ENCODE measurements at places on chromosomes 7 and 10. TPM values are rescaled to one million over a fixed set of nuclear protein-coding genes. Genes with fewer than 3 reads are reported as not detected.

DNA sequence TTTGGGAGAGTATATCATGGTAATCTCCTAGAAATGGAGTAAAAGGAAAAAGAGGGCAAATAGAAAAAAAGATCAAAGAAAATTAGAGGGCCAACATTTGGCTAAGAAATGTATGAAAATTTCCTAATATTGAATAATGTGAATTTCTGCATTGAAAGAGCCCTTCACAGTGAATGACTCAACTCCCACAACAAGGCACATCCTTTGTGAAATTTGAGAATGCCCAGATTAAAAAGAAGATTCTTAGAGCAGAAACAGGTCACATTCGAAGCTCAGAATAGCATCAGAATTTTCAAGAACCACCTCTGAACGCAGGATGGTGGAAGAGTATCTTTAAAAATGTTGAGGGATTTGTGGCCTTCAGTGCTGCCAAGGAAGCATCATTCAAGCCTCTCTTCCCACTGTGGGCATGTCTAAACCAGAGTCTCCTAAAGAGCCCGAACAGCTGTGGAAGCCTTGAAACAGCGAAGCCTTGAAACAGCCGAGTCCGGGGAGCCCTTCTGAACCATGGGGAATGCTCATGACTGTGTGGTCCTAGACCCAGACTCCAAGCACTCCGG lies 43.6 kb downstream of the GUSB start:
- H3K4me3 ChIP-seq, result no peak overlapping the region
- H3K27ac ChIP-seq, result no peak overlapping the region
- DNase-seq, result no peak
- peaks cover 25% of the 10 kb centered on the region for H3K36me3 ChIP-seq

- H3K4me1 ChIP-seq, result peaks cover 14% of the 10 kb centered on the region
- H3K27me3 ChIP-seq, result peaks cover 3% of the 10 kb centered on the region
- no peaks in the 10 kb centered on the region for H3K36me3 ChIP-seq
- no peak overlapping the region for H3K4me3 ChIP-seq
- H3K27ac ChIP-seq, result no peak overlapping the region
Measured at GRCh38 chr7:158840604-158841003, 11.3 kb upstream of the ESYT2 start.

DNA sequence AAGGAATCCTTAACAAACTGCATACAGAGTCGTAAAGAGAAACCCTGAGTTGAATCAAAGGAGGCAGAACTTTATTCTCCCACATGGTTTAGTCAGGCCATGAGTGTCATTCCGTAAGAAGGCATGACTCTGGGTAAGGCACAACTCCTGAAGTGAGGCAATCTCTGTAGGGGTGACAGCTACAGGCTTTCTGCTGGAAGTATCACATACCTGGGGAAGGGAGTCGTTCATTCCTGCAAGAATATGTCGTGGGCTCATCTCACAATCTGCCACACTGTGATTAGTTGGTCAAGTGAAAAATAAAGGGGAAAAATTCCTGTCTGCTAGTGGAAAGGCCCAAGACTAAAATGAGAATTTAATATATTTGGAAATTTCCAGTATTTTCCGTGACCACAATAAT lies 392.6 kb downstream of the POM121L12 start:
- no peaks in the 10 kb centered on the region for H3K4me1 ChIP-seq
- H3K27me3 ChIP-seq, result no peaks in the 10 kb centered on the region
- no peaks in the 10 kb centered on the region for H3K36me3 ChIP-seq
- no peak overlapping the region for H3K27ac ChIP-seq
- no peak overlapping the region for H3K4me3 ChIP-seq

DNA sequence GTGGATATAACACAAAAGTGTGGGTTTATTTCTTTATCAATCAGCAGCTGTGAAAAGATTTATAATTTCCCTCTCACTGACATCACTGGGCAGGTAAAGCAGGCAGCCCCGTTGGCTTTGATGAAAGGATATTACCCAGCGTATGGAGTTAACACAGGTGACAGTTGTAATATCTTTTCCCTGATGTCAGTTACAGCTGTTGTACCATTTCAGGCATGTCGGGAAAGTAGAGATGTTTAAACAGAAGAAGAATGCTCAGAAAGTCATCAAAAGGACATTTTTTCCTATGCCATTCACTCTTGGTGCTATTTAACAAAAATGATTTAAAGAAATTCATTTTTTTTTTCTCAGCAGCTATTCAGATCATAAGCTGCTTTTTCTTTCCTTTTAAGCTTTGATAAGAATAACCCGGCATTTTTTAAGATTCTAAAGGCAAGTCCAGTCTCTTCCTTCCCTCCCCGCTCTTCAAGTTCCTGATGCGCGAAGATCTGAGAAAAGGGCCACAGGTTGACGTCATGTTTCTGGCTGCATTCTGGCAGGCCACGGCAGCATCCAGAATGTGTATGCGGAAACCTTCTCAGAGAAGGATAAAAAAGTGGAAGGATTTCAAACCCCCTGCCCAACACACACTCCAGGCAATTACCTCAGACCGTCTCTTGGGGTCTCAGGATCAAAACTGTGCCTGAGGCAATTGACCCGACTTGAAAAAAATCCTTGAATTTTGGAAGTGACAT lies 32.5 kb upstream of the ADAM12 start:
- no peaks in the 10 kb centered on the region for H3K27me3 ChIP-seq
- H3K36me3 ChIP-seq, result no peaks in the 10 kb centered on the region
- H3K4me1 ChIP-seq, result peaks cover 1% of the 10 kb centered on the region

DNA sequence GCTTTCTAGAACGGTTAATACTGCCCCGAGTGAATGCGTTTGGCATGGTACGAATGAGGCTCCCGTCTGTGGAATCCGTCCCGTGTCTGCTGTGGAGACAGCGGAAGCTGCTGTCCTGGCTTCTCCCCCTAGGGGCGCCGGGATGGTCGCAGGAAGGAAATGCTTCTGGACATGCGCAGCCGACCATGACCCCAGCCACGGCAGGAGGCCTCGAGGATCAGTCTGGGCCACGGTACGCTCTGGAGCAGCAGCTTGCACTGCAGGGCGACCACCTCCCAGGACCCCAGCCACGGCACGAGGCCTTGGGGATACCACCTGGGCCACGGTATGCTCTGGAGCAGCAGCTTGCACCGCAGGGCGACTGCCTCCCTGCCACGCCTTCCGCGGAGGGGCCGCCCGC lies 107.9 kb downstream of the CYTH3 start:
- H3K36me3 ChIP-seq, result peaks cover 8% of the 10 kb centered on the region
- no peak for DNase-seq
- peaks cover 23% of the 10 kb centered on the region for H3K4me1 ChIP-seq
- H3K27me3 ChIP-seq, result no peaks in the 10 kb centered on the region
- H3K4me3 ChIP-seq, result no peak overlapping the region

DNA sequence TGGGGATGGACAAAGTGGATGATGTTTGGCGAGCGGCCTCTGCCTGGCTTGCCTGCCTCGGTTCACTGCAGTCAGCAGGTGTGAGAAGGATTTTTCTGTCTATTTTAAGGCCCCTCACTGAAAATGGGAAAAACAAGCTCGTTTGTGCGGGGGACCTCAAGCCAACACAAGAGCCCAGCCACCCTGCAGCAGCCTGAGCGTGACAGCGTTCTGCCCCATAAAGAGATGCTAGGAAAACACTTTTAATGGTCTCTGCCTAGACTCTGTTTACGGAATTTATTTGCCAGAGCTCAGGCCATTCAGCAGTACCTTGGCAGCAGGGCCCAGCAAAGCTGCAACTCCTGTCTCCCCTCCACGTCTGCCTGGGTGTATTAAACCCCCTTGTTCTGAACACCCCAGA lies 131.7 kb downstream of the GRK5 start:
- H3K36me3 ChIP-seq, result peaks cover 8% of the 10 kb centered on the region
- H3K27ac ChIP-seq, result no peak overlapping the region
- peaks cover 29% of the 10 kb centered on the region for H3K4me1 ChIP-seq
- no peak overlapping the region for H3K4me3 ChIP-seq
- DNase-seq, result no peak

DNA sequence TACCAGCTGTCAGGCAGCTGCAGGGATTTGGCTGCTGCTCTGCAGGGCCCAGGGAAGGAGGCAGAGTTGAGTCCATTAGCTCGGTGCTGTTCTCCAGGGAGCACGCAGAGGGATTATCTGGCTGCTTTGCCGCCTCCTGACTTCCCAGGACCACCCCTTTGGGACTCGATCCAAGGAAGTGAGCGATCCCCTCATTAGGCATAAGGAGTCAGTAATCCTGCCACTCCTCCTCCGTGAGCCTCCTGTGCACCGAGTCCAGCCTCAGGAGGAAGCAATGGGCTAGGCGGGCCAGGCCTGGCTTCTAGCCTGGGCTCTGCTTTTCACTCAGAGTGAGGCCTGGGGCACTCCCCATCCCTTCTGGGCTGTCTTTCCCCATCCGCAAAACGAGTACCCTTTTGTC lies 417.9 kb downstream of the RPS24 start:
- H3K27me3 ChIP-seq, result no peaks in the 10 kb centered on the region
- no peak overlapping the region for H3K4me3 ChIP-seq
- H3K27ac ChIP-seq, result no peak overlapping the region
- no peaks in the 10 kb centered on the region for H3K4me1 ChIP-seq
- H3K36me3 ChIP-seq, result no peaks in the 10 kb centered on the region
- no peak for DNase-seq

DNA sequence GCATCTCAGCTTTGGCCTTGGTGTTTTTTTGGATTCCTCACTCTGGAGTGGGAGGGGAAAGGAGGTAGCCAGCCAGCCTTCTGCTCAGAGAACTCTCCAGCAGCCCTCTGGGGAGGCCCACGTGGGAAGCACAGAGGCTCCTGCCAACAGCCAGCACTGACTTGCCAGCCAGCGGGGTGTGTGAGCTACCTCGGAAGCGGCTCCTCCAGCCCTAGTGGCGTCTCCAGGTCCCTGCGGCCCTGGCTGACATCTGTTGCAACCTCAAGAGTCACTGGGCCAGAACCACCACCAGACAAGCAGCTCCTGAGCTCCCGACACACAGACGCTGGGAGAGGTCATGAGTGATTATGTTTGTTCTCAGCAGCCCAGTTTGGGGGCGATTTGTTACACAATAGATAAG lies 180.2 kb upstream of the FZD8 start:
- DNase-seq, result no peak
- H3K4me1 ChIP-seq, result no peaks in the 10 kb centered on the region
- H3K27me3 ChIP-seq, result no peaks in the 10 kb centered on the region
- H3K4me3 ChIP-seq, result no peak overlapping the region
- no peaks in the 10 kb centered on the region for H3K36me3 ChIP-seq

DNA sequence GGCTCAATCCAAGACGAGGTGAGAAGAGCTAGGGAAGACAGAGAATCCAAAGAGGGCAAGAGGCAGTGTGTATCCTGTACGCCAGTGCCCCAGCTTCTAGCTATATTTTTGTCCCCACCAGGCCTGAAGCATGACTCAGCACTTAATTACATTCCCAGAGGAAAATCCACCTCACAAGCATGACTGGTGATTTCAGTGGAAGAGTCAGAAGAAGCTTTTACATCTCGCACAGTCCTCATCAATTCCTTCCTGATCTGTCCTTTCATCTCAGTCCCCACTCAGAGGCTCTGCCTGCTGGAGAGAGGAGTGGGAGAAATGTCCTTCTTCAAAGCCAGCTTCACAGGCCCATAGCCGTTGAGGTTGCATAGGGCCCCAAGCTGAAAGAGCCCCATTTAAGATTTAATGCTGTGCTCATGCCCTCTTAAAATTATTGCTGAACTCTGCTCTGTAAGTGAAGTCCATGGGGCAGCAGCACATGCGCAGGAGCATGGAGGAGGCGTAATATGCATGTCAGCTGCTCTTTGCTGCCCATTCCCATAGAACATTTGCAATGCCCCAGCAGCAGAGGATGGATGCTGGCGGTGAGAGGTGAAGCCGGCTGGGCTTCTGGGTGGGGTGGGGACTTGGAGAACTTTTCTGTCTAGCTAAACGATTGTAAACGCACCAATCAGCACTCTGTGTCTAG lies 39.0 kb upstream of the AOAH start:
- DNase-seq, result no peak
- H3K36me3 ChIP-seq, result no peaks in the 10 kb centered on the region
- H3K4me1 ChIP-seq, result peaks cover 13% of the 10 kb centered on the region
- no peak overlapping the region for H3K27ac ChIP-seq
- no peak overlapping the region for H3K4me3 ChIP-seq

DNA sequence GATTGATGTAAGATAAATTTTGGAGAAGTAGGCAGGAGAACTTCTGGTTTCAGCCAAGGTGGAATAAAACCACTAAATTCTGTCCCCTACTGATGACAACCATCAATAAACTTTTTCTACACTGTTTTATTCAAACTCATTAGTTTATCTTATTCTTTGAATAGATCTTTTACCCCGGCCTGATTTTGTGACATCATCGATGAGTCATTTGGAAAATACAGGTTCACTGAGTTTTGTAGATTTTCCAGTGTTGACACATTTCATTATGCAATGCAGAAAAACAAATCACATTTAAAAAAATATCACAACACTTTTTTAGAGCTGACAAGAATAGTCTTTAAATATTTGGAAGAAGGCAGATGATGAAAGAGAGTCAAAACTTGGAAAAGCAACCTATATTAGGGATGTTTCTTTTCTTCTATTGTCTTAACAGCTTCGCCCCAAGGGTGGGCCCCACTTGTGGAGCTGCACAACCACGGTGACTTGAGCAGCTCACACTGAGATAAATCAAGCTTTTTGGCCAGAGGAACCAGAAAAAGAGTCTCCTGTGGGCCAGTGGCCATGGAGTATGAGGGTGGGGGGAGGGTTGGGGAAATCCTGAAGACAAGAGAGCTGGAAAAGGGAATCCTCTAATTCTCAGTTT lies 112.8 kb downstream of the PTEN start:
- H3K27ac ChIP-seq, result no peak overlapping the region
- peaks cover 7% of the 10 kb centered on the region for H3K36me3 ChIP-seq
- no peak overlapping the region for H3K4me3 ChIP-seq

GRCh38 chr10:107546986-107547385 lies 382.5 kb upstream of the SORCS1 start:
- no peaks in the 10 kb centered on the region for H3K27me3 ChIP-seq
- no peak for DNase-seq
- H3K4me3 ChIP-seq, result no peak overlapping the region
- no peaks in the 10 kb centered on the region for H3K4me1 ChIP-seq
- H3K36me3 ChIP-seq, result no peaks in the 10 kb centered on the region

DNA sequence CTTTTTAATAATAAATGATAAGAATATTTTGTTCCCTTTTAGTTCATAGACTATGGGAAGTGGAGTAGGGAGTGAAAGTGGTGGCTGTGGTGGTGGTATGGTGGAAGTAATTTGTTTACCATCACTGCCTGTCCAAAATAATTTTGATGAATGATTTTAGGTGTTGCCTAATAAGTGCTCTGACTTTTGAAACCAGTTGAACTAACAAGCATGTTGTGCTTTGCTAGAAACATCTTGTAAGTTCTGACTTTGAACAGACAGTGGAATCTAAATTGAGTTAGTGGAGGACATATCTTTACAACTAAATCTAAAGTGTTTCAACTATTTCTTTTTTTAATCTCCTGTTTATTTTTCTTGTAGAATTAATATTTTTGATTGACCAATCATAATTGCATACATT lies 49.7 kb downstream of the ZEB1 start:
- H3K27me3 ChIP-seq, result no peaks in the 10 kb centered on the region
- no peak overlapping the region for H3K27ac ChIP-seq
- DNase-seq, result no peak
- peaks cover 12% of the 10 kb centered on the region for H3K36me3 ChIP-seq
- H3K4me3 ChIP-seq, result no peak overlapping the region

GSTK1 gene
- 502 TPM for total RNA-seq

CYP3A4 gene
- not detected for total RNA-seq

H2BK1 gene
- not detected for total RNA-seq

OR6B1 gene
- total RNA-seq, result not detected

PCDH15 gene
- not detected for total RNA-seq

ZNF277 gene
- total RNA-seq, result 27.4 TPM

TAF3 gene
- 13.0 TPM for total RNA-seq

RADIL gene
- total RNA-seq, result 0.05 TPM

MALSU1 gene
- 49.8 TPM for total RNA-seq

CCDC172 gene
- total RNA-seq, result not detected

AEBP1 gene
- total RNA-seq, result 0.38 TPM
